ENCODE measurements at places on chromosomes 13 and 19. TPM values are rescaled to one million over a fixed set of nuclear protein-coding genes. Genes with fewer than 3 reads are reported as not detected.

Gene FBXO27
- total RNA-seq: 5.9 TPM

Gene ZNF486
- 39.8 TPM for total RNA-seq

Gene FPR1
- 0.40 TPM for total RNA-seq

Gene POLR2I
- total RNA-seq: 38.2 TPM

Gene RNF17
- not detected for total RNA-seq

Gene ZNF563
- 12.8 TPM for total RNA-seq

Gene WDR88
- total RNA-seq: not detected

Gene DACH1
- 0.05 TPM for total RNA-seq

Gene PCDH9
- total RNA-seq: 4.6 TPM

Gene DZIP1
- total RNA-seq: 74.6 TPM

Gene RNASEH2B
- 32.7 TPM for total RNA-seq

Gene ZNF284
- 2.1 TPM for total RNA-seq

Gene ATF5
- total RNA-seq: 8.7 TPM

Gene LILRA2
- total RNA-seq: not detected
